ENCODE measurements at places on chromosomes 13 and 19. TPM values are rescaled to one million over a fixed set of nuclear protein-coding genes. Genes with fewer than 3 reads are reported as not detected.

The SIGLEC10 gene
- total RNA-seq: 1.6 TPM

The ZNF296 gene
- 0.44 TPM for total RNA-seq

The SLC25A41 gene
- total RNA-seq: 0.18 TPM

The C19orf33 gene
- total RNA-seq: 5.9 TPM

The CATSPERD gene
- not detected for total RNA-seq

The SUGP1 gene
- total RNA-seq: 40.5 TPM

- peak; percentile 44 for DNase-seq
These were observed 11.9 kb downstream of the EPS8L1 start for GRCh38 chr19:55087542-55087901.

GRCh38 chr19:13926715-13927114 is 11.5 kb downstream of the PODNL1 start:
- DNase-seq: no peak

GRCh38 chr13:30850204-30850866 is 55.7 kb upstream of the MEDAG start:
- no peak for DNase-seq

DNA sequence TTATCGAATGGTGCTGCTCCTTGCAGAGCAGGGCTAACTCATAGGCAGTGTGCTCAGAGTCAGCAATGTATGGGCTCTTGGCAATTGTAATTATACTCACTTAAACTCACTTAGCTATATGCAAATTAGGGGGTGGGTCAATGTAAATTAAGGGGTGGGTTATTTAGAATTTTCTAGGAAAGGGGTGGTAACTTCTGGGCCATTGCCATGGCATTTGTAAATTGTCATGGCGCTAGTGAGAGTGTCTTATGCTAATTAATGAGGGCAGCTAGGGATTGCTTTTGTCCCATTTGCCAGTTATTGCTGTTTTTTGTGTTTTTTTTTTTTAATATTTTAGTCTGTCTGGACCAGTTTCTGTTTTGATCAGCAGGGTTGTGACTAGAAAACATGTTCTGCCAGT is 68.4 kb downstream of the DIAPH3 start:
- DNase-seq: no peak

GRCh38 chr13:51935326-51936171 is 73.8 kb downstream of the CCDC70 start:
- DNase-seq: no peak

DNA sequence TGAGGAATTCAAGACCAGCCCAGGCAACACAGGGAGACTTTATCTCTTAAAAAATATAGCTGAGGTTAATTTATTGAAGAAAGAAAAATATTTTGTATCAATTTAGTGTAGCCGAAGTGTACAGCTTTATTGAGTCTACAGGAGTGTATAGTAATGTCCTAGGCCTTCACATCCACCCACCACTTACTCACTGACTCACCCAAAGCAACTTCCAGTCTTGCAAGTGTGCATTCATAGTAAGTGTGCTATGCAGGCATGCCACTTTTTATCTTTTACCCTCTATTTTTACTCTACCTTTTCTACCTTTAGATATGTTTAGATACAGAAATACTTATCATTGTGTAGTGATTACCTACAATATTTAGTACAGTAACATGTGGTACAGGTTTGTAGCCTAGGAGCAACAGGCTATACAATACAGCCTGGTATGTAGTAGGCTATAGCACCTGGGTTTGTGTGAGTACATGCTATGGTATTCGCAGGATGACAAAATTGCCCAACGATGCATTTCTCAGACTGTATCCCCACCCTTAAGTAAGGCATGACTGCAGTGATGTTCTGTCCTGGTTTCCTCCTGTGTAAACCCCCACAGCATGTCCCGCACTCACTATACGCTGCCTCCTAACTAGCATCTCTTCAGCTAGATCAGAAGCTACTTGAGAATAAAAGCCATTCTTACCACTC is 15.3 kb upstream of the ATP12A start:
- no peak for DNase-seq

GRCh38 chr13:63737418-63737817 is 2321.8 kb upstream of the PCDH20 start:
- DNase-seq: no peak

DNA sequence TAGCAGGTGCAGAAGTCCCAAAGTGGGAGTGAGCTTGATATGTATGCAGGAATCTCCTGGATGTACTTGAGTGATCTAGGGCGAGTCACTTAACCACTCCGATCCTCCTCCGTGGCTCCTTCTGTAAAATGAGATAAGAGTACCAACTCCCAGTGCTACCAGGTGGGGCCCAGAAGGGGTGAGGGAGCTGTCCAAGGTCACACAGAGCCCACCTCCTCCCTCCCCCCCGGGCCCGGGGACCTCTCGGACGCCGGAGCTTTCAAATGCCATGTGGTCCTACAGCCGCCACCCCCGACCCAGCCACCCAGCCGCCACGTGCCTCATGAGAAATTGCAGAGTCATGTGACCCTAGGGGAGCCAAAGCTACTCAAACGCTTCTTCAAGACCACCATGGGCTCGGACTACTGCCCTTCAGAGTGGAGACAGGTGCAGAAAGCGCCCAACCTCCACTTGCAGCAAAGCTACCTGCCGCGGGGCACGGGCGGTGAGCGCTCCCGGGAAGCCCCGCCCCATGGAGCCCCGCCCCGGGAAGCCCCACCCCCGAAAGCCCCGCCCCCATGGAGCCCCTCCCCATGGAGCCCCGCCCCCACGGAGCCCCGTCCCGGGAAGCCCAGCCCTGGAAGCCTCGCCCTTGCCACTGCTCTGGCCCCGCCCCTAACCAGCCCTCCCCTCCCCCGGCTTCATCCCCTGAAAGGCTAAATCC is 10.1 kb upstream of the ZNF358 start:
- DNase-seq: peak; percentile 57

DNA sequence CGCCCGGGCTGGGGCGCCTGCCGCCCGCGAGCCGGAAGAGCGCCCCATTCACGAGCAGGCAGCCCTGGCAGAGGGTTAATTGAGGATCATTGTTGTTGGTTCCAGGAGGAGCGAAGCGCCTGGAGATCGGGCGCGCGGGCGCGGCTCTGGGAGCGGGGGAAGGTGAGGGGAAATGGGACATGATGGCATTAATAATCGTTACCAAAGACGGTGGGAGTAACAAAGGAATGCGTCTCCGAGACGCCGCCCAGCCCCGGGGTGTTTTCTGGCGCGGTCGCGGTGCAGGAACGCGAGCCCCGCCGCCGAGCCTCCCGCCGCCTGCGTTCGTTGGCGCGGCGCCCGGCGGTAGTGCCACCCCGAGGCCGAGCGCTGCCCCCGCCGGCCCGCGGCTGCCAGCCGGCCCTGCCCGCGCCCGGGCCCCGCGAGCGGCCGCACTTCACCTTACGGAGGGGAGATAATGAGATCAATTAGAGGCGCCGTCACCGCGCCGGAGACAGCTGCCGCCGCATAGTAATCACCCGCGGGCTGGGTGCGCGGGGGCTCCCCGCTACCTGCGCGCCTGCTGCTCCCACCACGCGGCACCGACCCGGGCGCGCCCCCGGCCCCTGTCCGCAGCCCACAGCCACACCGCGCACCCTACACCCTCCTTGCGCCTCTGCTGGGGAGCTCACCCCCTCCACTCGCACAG is 2.8 kb downstream of the ZNF536 start:
- no peak for DNase-seq

DNA sequence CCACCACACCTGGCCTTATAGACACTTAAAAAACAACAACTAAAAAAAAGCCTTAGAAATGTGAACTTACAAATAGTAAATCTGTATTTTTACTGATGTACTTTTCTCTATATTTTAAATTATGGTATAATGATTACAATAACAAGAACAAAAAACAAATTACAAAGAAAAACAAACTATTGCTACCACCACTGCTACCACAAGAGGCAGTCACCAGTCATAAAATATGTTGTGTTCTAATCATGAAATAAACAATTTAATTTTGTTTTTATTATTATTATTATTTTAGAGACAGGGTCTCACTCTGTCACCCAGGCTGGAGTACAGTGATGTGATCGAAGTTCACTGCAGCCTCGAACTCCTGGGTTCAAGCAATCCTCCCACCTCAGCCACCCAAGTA is 72.2 kb downstream of the DIAPH3 start:
- DNase-seq: no peak

GRCh38 chr13:98108341-98108740 is 34.6 kb upstream of the FARP1 start:
- DNase-seq: no peak

DNA sequence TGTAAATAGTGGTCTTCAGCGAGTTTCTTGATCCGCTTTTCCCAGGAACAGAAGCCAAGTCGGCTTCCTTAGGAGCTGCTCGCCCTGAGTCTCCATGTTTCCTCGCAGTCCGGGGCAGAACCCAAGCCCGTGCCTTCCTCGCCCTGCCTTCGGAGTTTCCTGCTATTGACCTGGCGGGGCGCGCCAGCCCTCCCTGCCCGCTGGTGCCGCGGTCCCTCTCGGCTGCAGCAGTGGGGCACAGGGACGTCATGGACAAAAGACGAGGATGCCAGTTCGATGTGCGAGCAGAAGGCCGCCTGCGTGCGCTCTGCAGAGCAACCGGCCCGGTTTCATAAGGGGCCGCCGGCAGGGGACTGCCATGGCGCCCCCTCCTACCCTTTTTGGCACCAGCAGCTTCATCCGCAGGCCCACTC is 156.6 kb downstream of the TM9SF2 start:
- peak; percentile 55 for DNase-seq
